T-helper 2 cell (primary cell): ENCODE measurements at places on chromosomes 1 and 21.

DNA sequence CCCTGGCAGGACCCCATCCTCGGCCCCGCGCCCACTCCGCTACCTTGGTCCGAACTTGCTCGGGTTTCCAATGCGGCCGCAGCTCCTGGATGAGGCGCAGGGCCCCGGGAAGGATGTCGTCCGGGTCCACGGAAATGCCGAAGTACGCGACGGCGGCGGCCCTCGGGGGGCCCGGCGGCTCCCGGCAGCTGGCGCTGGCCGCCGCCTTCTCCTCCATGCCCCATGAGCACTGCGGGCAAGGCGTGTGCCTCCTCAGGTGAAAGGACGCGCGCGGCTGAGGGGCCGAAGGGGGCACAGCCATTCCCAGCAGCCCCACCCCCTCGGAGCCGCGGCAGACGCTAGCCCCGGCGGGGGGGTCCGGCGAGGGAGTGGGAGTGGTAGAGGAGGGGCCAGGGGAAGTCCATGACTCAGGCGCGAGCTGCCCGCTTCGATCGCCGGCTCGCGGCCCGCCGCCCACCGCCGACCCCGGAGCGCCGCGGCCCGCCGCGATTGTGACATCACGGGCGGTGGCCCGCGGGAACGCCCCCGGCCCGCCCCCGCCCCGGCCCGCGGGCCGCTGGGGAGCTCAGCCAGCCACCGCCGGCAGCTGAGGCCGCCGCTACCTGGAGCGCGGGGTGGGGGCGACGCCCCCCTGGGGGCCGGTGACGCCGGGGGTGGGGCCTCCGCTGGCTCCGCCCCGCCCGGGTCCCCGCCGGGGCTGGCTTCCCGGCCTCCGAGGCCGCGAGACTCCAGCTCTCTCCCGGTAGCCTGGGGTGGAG lies at the start of gene ETNK2:
TSS of gene ETNK2 (minus strand) at position 493 of the 758 bp plus-strand sequence. CDS start at position 301, 192 bp downstream.
- peak; percentile 67 for DNase-seq

- peak; percentile 14 for DNase-seq
Observed at GRCh38 chr1:32470991-32471694, 6.3 kb downstream of the ZBTB8B start.

DNA sequence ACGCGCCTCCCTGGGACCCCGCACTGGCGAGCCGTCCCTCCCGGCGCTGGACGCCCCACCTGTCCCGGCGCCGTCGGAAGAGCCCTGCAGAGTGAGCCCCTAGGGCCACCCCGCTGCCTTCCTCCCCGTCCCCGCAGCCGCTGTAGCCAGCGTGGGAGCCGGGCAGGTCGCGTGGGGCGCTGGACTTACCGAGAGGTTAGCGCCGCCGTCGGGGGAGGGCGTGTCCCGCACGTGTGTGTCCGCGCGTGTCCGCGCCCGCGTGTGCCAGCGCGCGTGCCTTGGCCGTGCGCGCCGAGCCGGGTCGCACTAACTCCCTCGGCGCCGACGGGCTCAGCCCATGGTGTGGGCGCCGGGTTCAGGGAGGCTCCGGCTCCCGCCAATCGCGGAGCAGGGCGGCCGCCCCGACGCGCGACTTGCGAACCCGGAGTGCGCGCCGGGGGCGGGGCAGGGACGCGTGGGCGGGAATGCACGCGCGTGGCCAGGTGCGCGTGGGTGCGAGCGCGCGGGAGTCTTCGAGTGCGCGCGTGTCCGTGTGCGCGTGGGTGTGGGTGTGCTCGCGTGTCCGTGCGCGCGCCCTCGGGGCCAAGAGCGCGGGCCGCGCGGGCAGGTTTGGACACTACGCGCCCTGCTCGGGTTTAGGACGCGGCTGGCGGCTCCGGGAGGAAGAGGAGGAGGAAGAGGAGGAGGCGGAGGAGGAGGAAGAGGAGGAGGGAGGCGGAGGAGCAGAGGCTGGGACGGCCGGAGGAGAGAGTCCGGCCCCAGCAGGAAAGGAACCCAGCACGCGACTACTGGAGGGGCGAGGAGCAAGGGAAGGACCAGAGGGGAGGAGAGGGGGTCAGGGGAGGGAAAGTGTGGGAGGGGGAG lies 145.2 kb upstream of the ETS2 start:
- DNase-seq, result no peak

DNA sequence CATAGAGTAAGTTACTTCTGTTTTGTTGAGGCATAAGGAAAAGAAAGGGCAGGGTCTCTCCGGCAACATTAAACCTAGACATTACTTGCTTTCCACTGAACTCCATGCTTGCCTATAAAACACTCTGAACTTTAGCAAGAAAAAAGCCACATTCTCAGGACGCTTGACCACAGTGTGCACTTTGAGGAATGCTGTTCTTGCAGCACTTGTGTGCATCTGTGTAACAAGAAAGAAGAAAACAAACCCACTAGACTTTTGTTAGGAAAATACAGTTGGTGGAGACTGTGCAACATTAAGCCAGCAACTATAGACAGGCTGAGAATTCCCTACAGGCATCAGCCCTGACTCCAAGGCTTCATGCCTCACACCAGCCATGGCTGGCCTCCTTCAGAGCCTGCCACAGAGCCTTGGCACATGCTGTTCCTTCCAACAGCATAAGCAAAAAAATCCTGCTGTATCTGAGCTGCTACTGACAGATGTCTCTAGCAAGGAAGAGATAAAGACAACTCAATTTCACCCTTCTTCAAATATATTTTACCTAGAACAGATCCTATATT lies 5.8 kb downstream of the PDZK1 start:
- DNase-seq, result no peak

DNA sequence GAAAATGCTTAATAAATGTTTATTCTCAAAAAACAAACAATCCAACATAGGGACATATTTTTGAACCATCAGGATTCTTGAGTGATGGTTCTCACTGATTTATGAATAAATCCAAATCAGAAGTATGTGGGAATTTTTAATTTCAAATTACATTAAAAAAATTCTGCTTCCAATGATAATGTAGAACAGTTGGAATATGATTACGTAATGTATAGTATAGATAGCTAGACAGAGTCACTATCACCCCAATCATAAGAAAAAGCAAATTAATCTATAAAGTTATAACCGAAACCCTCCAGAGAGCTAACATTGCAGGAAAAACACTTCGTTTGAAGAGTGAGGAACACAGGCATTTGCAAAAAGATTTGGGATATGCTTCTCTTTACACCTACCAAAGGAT lies 1600.6 kb upstream of the B3GALT2 start:
- no peak for DNase-seq

DNA sequence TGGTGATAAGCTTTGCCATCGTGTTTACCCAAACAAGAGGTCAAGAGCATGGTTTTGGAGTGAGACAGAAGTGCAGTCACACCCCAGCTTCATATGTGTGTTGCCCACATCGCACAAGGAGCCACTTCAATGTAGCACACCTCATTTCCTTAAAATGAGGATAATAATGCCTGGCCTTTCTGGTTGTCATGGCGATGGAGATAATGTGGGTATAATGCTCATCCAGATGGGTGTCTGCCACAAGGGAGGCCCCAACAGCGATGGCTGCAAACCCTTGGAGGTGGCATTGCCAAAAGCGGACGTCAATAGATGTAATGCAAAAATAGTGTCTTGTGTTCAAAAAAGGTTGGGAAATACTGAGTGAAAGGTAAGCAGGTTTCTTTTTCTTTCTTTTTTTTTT lies 83.1 kb upstream of the AJAP1 start:
- DNase-seq, result no peak

- no peak for DNase-seq
Observed at GRCh38 chr1:9250411-9251381, 16.1 kb downstream of the H6PD start.

DNA sequence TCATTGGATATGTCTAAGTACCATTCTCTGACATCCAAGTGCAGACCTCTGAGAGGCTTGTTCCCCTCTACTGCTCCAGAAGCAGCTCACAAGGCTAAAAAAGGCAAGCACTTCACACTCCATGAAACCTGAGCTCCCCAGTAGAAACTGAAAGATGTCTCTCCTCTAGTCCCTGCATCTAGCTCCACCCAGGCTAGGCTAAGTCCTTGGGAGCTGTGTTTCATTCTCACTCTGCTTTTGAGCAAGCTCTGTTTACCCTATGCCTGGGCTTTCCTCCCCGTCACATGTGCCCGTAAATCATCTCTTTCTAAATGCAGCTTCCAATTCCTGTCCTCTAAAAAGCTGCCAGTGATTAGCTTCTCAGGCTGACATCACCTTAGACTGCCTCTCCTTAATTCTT lies 39.0 kb downstream of the LRRC71 start:
- DNase-seq, result no peak

- no peak for DNase-seq
Observed at GRCh38 chr1:47031059-47031458, 7.6 kb downstream of the CYP4X1 start.

- no peak for DNase-seq
Observed at GRCh38 chr1:206708882-206709281, 24.2 kb downstream of the MAPKAPK2 start.

DNA sequence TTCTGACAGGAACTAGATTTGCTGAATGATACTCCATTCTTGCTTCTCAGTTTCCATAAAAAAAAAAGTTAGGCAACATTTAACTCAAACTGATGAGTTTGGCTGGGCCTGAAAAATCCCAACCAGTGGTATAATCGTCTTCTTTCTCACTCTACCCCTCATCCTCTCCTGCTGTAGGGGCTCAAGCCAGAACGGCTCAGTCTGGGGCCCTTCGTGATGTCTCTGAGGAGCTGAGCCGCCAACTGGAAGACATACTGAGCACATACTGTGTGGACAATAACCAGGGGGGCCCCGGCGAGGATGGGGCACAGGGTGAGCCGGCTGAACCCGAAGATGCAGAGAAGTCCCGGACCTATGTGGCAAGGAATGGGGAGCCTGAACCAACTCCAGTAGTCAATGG lies 1.6 kb downstream of the TXLNA start:
- DNase-seq, result no peak

DNA sequence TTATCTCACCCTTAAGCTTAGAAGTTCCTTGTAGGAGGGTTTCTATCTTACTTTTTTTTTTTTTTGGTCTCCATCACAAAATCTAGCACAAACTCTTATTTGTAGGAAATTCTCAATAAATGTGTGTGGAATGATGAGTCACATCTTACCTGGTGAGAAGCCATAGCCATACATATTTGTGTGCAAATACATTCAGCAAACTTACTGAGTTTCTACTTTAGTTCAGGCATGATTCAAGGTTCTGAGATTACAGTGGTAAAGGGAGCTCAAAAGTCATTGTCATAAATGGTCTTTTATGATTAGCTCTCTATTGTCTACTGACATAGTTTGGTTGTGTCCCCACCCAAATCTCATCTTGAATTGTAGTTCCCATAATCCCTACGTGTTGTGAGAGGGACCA lies 193.1 kb upstream of the UBE2U start:
- no peak for DNase-seq

DNA sequence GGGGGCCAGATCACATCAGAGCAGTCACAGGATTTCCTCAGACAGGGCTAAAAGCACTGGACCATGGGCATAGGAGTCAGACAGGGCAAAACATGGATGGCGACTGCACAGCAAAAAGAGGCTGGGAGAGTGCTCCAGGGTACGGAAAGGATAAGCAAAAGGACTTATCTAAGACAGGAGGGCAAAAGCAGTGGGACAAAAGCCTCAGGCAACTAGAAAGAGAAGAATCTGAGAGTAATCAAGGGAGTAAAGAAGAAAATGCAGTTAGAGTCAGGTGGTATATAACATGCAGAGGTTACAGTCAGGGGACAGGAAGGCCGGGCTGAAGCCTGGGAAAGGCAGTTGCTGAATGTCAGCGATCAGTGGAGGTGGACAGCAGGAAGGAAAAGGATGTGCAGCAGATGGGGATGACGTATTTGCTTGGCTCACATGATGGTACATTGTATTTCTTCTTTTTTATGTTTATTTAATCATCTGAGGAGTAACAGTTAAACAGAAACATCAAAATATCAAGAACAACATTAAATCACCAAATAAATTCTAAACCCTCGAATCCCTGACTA lies 63.1 kb upstream of the CNN3 start:
- no peak for DNase-seq

DNA sequence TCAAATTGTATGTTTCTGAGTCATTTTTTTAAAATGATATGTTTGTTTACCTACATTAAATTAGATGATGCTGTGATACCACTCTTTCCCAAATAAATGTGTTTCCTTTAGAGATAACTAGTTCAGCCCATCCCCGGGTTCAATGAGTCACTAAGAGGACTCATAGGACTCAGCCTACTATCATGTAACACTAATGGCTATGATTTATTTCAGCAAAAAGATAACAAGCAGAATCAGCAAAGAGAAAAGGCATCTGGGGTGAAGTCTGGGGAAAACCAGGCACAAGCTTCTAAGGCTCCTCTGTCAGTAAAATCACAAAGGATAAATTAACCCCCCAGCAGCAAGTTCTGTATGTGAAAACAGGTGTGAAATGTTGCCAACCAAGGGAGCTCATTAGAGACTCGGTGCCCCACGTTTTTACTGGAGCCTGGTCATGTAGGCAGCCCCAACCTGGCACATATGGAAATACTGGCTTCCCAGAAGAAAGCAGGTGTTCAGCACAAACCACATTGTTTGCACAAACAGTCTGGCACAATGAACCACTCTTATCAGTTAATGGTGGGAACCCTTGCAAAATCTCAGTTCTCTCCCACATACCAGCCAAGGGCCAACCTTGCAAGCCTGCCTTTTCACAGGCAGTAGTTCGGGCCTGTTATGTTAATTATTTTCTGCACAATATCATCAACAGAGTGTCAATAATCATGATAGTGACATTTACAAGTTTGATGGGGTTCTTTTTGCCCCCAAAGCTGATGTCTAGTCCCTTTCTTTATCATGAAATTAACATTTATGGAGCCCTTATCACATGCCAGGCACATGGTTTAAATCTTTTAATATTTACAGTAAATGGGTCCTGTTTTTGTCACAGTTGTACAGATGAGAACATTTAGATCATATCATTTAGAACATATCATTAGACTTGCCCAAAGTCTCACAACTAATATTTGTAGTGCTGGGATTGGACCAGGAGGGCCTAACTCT lies 23.1 kb upstream of the CNN3 start:
- DNase-seq, result no peak

DNA sequence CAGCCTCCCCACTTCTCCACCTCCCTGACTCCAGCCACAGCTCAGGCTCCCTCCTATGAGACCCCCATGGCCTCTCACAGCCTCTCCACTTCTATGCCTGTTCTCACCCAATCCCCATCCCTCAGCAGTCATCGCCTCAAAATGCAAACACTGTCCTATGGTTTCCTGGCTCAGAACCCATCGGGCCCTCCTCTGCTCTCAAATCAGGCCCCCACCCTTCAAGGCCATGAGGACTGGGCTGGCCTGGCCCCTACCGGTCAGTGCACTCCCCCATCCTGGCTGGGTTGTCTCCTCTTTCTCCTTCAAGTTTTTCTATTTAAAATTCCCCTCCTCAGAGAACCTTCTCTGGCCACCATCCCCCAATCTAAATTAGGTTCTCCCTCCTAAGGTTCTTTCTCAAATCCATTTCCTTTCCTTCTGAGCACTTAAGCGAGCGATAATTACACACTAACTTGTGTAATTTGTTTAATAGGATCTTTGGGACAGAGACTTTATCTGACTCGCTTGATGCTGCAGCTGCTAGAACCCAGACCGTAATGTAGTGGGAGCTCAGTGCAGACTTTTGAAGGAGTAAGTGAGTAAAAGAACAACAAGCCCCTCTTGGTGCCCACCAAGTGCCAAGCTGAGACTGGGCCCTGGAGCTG lies 347.2 kb downstream of the MATN1 start:
- DNase-seq, result no peak

- no peak for DNase-seq
Observed at GRCh38 chr1:50183378-50184133, 74.8 kb downstream of the ELAVL4 start.
